ENCODE measurements at places on chromosomes 5 and 9. TPM values are rescaled to one million over a fixed set of nuclear protein-coding genes. Genes with fewer than 3 reads are reported as not detected.

The SH3TC2 gene
- total RNA-seq: 0.52 TPM

The THOC3 gene
- 52.9 TPM for total RNA-seq

The PHAX gene
- total RNA-seq: 22.4 TPM

The RNF183 gene
- total RNA-seq: not detected

The ZDHHC21 gene
- 3.5 TPM for total RNA-seq

The RFESD gene
- 1.3 TPM for total RNA-seq

The ITGA1 gene
- total RNA-seq: 53.8 TPM

The IL33 gene
- total RNA-seq: 60.6 TPM

The RIMOC1 gene
- 20.8 TPM for total RNA-seq

The PCDHB15 gene
- 0.48 TPM for total RNA-seq

The PCDHB13 gene
- 1.0 TPM for total RNA-seq

The SPATA9 gene
- not detected for total RNA-seq

The TMEM174 gene
- total RNA-seq: not detected

The OR1J2 gene
- total RNA-seq: not detected

The LCP2 gene
- total RNA-seq: under 0.01 TPM

The SH3RF2 gene
- 2.5 TPM for total RNA-seq

The PCDHB4 gene
- total RNA-seq: under 0.01 TPM

The HSPB3 gene
- not detected for total RNA-seq

The EIF4E1B gene
- not detected for total RNA-seq

The CARTPT gene
- not detected for total RNA-seq

The PCDHGA9 gene
- total RNA-seq: 1.4 TPM

The TAF11L10 gene
- total RNA-seq: not detected

The CTXN3 gene
- not detected for total RNA-seq

The TPPP gene
- not detected for total RNA-seq

The TCF7 gene
- 3.2 TPM for total RNA-seq

The SPACA9 gene
- 14.8 TPM for total RNA-seq

The DBH gene
- not detected for total RNA-seq

The C7 gene
- 3.1 TPM for total RNA-seq

The SLU7 gene
- total RNA-seq: 77.3 TPM

The SPOCK1 gene
- 27.8 TPM for total RNA-seq

The PLAC8L1 gene
- not detected for total RNA-seq

The C5orf34 gene
- 8.2 TPM for total RNA-seq

The FCN2 gene
- total RNA-seq: not detected

The HDAC3 gene
- 53.3 TPM for total RNA-seq

The CLIC3 gene
- total RNA-seq: 3.1 TPM

The TLE1 gene
- total RNA-seq: 28.3 TPM

The IRX1 gene
- 1.7 TPM for total RNA-seq

The GFRA3 gene
- not detected for total RNA-seq

The SPATA6L gene
- 0.26 TPM for total RNA-seq

The CCDC107 gene
- 9.1 TPM for total RNA-seq

The FLT4 gene
- total RNA-seq: 1.9 TPM

The COL15A1 gene
- 11.3 TPM for total RNA-seq

The CKMT2 gene
- total RNA-seq: 1.6 TPM

The TAF11L6 gene
- total RNA-seq: not detected

The ADAMTS13 gene
- 4.0 TPM for total RNA-seq

Data from epithelial cell of alveolus of lung (primary cell).